Dermis blood vessel endothelial cell (primary cell): ENCODE measurements at places on chromosomes 2 and 18. TPM values are rescaled to one million over a fixed set of nuclear protein-coding genes. Genes with fewer than 3 reads are reported as not detected.

CKAP2L gene
- 2.4 and 12.8 TPM in 2 replicates for total RNA-seq

ACADL gene
- under 0.01 and 0.19 TPM in 2 replicates for total RNA-seq

POTEJ gene
- 0.34 and 0.47 TPM in 2 replicates for total RNA-seq

MAP3K19 gene
- not detected in 2 replicates for total RNA-seq

COLEC11 gene
- 0.79 and 0.85 TPM in 2 replicates for total RNA-seq

CHRND gene
- total RNA-seq = not detected in 2 replicates

UGT1A5 gene
- total RNA-seq = not detected in 2 replicates

ZSWIM2 gene
- not detected in 2 replicates for total RNA-seq

DNA sequence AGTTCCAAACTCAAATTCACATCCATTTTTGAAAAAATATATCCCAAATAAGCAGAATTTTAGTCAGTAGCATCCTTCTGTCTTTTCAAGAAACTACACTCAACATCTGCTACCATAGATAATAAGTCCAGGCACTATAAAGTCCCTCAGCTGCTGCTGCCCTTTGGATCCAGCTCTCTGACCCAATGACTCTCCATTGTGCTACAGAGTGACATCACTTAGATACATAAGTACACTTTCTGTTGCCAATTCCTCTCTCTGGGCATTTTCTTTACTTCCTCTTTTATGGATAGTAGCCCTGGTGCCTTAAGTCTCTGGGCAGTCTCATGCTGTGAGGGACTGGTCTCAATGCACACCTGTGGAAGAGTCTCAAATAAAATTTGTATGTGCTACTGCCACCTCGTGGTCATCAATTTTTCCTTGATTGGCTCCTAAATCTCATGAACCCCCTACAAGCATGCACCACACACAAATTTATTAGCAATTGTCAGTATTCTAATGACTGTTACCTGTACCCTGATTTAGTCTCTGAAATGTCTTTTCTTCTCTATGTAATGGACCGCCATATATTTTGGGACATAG is 219.2 kb downstream of the LRP1B start:
- DNase-seq = peak; percentile 41

DNA sequence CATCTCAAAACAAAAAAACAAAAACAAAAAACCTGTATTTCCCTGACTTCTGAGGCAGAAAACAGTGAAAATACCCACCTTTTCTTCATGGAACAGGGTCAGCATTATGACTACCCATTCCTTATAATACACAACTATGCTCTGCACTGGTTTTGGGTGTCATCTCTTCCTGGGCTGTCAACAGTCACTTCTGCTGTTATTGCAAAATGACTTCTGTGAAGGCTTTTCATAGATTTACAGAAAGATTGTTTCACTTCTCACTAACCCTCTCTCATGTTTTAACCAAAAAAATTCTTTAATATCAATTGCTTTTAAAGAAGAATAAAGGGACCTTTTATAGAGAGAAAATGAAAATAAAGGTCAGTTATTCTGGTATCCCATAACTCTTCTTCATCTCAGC is 26.5 kb upstream of the PIK3C3 start:
- no peak for DNase-seq

GRCh38 chr18:904218-905090 is at the start of gene ADCYAP1:
Gene ADCYAP1, plus strand, starts transcription at chr18:904871. Its CDS starts 516 bp downstream, at chr18:905387.
- DNase-seq = no peak

- no peak for DNase-seq
Observed at GRCh38 chr2:217853301-217853881, 149.4 kb downstream of the TNS1 start.

- no peak for DNase-seq
Observed at GRCh38 chr2:71474116-71474743, 20.9 kb downstream of the DYSF start.

DNA sequence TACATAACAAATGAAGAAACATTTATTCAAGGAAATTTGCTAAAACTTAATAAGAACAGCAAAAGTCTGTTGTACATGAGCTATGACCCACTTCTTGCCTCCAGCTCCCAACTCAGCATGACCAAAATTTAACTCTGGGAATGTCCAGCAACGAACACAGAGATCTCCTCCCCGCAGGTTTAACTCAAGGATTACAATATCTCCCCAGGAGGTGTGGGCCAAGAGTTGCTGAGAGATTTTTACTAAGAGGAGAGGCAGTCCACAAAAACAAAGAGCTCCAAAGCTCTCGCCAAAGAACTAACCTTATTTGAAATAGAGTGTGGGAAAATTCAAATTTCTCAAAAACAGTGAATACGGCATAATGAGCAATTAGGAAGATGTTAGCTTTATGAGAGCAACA is 318.5 kb downstream of the GRB14 start:
- no peak for DNase-seq

- DNase-seq = no peak
Observed at GRCh38 chr2:52289741-52290140, 1257.8 kb upstream of the NRXN1 start.

GRCh38 chr2:100767810-100768806 is 51.8 kb upstream of the NPAS2 start:
- no peak for DNase-seq

- peak; percentile 1 for DNase-seq
Observed at GRCh38 chr2:188746727-188747126, 227.4 kb upstream of the COL3A1 start.

GRCh38 chr2:23767876-23768621 is 158.9 kb downstream of the ATAD2B start:
- DNase-seq = no peak

DNA sequence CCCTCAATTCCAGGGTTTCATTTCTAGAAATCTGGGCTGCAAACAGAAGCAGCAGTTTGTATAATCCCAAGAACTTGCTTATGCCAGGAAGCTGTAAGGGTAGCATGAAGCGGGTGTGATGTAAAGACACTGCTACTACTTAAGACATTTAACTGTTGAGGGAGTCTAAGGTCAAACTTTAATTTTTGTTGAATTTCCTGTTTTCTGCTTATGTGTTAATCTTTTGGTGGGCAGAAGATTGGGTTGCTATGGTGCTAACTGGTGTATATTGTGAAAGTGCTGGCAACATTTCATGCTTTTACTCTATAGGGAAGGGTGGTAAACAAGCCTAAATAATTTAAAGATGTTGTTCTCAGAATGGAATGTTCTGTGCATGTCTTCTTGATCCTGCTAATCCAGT is 2.7 kb downstream of the NCOA1 start:
- peak; percentile 58 for DNase-seq

DNA sequence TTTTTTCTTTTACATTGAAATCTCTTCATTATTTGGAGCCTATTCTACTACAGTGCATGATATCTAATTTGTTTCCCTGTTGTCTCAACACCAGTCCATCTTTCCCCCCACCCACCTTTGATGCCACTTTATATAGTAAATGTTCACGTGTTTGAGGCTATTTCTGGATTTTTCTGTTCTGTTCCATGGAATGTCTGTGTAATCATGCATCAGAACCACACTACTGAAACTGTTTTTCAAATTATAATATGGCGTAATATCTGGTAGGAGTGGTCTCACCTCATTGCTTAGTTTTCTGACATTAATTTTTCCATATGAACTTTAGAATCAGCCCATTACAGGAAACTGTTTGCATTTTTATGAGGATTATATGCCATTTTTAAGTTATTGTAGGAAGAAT is 19.1 kb upstream of the NARS1 start:
- no peak for DNase-seq

GRCh38 chr18:9643549-9643948 is 29.2 kb upstream of the PPP4R1 start:
- peak; percentile 97 for DNase-seq

DNA sequence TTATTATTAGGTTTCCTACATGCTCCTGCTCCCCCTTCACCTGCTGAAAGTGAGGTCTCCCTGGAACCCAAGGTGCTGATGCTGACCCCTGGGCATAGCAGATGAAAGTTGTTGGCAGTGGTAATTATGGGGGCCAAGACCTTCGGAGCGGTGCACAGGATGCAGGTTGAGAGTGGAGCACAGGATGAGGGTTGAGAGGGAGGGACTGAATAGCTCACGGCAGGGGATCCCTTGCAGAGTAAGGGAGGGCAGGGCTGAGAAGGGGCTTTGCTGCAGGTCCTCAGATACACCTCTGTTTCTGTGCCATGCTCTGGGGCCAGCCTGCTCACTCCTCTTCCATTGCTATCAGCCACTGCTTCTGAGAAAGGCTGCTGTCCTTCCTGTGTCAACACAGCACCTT is 163.3 kb downstream of the FHOD3 start:
- no peak for DNase-seq

GRCh38 chr2:240060977-240061591 is 7.8 kb upstream of the OR6B3 start:
- peak; percentile 75 for DNase-seq

GRCh38 chr18:2143636-2144035 is 427.7 kb downstream of the METTL4 start:
- DNase-seq = no peak

DNA sequence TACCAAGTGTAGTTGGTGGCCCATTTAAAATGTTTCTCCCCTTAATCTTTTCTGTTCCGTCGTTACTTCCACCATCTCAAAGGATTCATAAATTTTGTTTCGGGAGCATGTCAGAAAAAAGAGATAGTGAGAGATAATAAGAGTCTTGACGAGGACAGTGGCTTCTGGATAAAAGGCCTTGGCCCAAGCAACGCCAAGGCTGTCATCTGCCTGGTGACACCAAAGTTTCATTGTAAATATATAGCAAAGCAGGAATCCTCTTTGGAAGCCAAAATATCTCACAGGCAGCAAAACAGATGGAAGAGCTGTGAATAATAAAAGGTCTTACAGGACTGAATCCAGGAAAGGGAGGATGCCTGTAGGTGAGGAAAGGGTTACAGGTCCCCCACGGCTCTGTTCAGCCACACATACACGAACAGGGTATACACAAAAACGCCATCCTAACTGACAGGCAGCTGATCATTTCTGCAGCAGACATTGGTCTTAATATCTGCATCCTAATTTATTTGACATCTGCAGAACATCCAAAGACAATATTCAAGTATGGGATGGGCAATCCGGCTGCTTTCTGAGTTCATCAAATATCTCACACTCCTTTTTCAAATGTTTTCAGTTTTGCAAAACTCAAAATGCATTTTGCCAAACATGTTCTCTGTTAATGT is 382.8 kb downstream of the OSR1 start:
- no peak for DNase-seq

- DNase-seq = peak; percentile 8
Observed at GRCh38 chr2:182018218-182018617, 32.6 kb downstream of the PPP1R1C start.

DNA sequence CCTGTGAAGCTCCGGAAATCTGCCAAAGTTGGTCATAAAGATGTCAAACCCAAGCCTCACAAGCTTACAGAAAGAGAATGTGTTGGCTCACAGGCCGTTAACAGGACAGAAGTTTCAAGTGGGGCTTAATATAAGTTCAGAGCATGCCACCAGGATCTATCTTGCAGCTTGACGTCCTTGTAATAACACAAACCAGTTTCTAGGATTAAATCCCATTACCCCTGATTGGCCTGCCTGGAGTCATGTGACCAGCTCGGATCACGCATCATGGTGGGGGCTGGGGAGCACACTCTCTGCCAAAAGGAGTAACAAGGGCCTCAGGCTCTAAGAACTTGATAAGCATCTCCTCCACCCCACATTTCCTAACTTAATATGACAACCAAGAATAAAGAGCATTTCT is 38.9 kb upstream of the SCG2 start:
- no peak for DNase-seq

DNA sequence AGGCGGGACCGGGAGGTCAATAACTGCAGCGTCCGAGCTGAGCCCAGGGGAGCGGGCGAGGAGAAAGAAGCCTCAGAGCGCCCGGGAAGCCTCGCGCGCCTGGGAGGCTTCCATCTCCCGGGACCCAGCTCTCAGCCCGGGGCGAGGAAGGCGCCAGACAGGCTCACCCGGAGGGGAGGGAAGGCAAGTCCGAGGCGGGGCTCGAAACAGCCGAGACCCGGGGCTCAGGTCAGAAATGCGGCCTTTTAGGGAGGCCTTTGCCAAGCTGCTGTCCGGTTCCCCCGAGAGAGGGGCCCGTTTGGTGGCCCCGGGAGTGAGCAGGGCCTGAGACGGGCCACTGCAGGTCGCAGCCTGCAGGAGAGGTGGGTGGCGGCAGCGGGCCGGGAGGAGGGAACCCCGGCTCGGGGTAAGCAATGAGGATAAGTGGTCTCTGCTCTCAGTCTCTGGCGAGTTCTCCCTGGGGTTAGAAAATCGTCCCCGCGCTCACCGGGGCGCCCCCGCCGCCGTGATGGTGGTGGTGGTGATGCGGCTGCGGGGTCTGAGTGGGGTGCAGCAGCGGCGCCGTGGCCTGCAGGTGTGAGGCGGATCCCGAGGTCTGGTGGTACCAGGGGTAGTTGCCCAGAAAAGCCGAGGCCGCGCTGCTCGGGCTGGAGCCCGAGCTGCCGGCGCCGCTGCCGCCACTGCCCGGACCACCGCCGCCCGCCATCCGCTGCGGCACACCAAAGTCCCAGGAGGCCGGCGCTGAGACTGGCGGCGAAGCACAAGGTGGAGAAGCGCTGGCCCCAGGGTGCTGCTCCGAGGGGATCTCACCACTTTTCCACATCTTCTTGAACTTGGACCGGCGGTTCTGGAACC is 2.4 kb downstream of the DLX2 start:
- DNase-seq = no peak

- no peak for DNase-seq
Observed at GRCh38 chr2:9847140-9847539, 3.9 kb downstream of the TAF1B start.

DNA sequence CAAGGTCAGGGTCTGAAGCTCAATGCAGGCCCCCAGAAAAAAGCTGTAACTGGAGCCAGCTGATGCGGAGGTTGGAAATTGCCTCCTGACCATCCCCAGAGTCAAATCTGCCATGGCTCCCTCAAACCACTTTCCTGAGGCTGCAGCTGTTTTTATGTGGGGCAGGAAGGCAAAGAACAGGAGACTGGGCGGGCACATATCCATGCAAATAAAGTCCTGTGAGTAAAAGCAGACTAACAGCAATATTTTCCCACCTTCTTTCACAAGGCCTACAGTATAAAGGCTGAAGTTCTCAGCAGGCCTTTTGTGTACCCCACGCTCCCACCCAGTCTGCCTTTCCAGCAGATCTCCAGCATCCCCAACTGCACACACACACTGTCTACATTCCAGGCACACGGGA is 47.1 kb downstream of the CYP1B1 start:
- no peak for DNase-seq
